ENCODE measurements at places on chromosomes 7 and 10.
A peak's percentile ranks its signal among the peaks of the same experiment; 100 is the strongest.

DNA sequence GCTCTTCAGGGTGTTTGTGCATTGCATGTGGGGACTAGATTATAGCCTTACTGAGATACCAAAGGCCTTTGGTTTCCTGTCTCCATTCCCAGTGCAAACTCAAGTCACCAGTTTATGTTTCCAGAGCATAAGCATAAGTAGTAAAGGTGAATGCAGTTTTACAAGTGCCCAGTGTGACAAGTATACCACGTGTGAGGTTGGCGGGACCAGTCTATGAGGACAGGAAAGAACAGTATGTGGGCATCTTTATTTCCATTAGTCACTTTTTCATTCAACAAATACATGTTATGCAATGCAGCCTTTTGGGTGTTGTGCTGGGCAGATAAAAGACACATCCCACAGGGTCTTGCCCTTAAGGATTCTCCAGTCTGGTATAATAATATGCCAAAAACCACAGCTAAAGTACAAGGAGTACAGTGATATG lies 146.5 kb downstream of the ARID5B start:
- peaks cover 71% of the 10 kb centered on the region for H3K36me3 ChIP-seq
- H3K4me1 ChIP-seq = peaks cover 87% of the 10 kb centered on the region
- H3K27me3 ChIP-seq = no peaks in the 10 kb centered on the region
- H3K4me3 ChIP-seq = peak overlapping the region; percentile 70

- H3K4me3 ChIP-seq = no peak overlapping the region
- H3K27ac ChIP-seq = no peak overlapping the region
- peaks cover 12% of the 10 kb centered on the region for H3K27me3 ChIP-seq
- no peaks in the 10 kb centered on the region for H3K4me1 ChIP-seq
- H3K36me3 ChIP-seq = no peaks in the 10 kb centered on the region
These were observed 149.3 kb upstream of the IMMP2L start for GRCh38 chr7:111711426-111712065.

- no peaks in the 10 kb centered on the region for H3K27me3 ChIP-seq
- H3K27ac ChIP-seq = no peak overlapping the region
- no peaks in the 10 kb centered on the region for H3K36me3 ChIP-seq
- no peaks in the 10 kb centered on the region for H3K4me1 ChIP-seq
- H3K4me3 ChIP-seq = no peak overlapping the region
- DNase-seq = no peak
These were observed 27.5 kb upstream of the AMZ1 start for GRCh38 chr7:2660359-2661095.

DNA sequence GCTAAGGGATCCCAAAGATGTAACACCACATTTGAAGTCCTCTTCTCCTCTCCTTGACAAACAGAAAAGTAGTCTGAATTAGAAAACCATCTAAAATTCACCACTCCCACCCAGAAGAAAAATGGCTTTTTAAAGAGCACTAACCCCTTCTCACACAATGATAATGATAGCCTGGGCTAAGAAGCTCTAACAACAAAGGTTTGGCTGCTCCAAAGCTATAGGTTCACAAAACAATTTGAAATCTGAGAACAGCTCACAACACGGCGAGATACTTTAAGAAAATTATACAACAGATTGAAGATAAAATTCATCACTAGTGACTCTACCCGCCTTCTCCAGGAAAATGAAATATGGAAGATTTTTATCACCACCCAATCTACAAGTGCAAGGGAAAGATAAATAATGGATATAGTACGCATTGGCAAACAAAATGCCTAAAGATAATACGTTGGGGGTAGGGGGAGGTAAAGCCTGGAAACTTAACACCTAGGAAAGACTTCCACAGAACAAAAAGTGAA lies 7.4 kb downstream of the ITGB1 start:
- DNase-seq = no peak
- no peak overlapping the region for H3K27ac ChIP-seq
- H3K27me3 ChIP-seq = no peaks in the 10 kb centered on the region
- H3K4me3 ChIP-seq = no peak overlapping the region
- peaks cover 17% of the 10 kb centered on the region for H3K36me3 ChIP-seq

DNA sequence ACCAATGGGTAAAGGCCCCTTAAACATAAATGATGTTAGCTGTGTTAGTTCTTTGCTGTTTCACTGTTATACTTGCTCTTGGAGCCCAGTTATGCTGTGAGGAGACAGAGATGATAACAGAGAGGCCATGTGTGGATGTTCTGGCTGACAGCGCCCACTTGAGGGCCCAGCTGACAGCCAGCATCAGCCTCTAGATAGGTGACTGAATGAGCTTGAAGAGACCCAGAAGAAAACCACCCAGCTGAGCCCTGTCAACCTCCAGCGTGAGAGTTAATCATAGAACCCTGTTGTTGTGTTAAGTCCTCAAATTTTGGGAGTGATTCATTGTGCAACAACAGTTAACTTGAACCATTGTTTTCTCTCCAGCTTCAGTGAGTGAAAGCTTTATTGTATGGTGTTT lies 91.7 kb downstream of the GLRX3 start:
- H3K36me3 ChIP-seq = peaks cover 2% of the 10 kb centered on the region
- no peak overlapping the region for H3K4me3 ChIP-seq
- H3K27me3 ChIP-seq = no peaks in the 10 kb centered on the region
- no peak for DNase-seq
- no peak overlapping the region for H3K27ac ChIP-seq

- no peak for DNase-seq
- peaks cover 13% of the 10 kb centered on the region for H3K27me3 ChIP-seq
- H3K4me3 ChIP-seq = no peak overlapping the region
- H3K27ac ChIP-seq = no peak overlapping the region
- H3K4me1 ChIP-seq = no peaks in the 10 kb centered on the region
These were observed 133.5 kb downstream of the DOCK4 start for GRCh38 chr7:112072541-112073245.

- DNase-seq = no peak
- H3K27me3 ChIP-seq = no peaks in the 10 kb centered on the region
- H3K4me3 ChIP-seq = peak overlapping the region; percentile 71
- H3K36me3 ChIP-seq = no peaks in the 10 kb centered on the region
- H3K27ac ChIP-seq = no peak overlapping the region
These were observed 9.2 kb downstream of the NYAP1 start for GRCh38 chr7:100492738-100493475.

GRCh38 chr7:375901-376305 lies 85.9 kb downstream of the FOXL3 start:
- H3K27ac ChIP-seq = no peak overlapping the region
- no peaks in the 10 kb centered on the region for H3K36me3 ChIP-seq
- peaks cover 4% of the 10 kb centered on the region for H3K4me1 ChIP-seq
- no peak for DNase-seq
- H3K27me3 ChIP-seq = peaks cover 4% of the 10 kb centered on the region

- no peak overlapping the region for H3K4me3 ChIP-seq
- no peak for DNase-seq
- H3K36me3 ChIP-seq = no peaks in the 10 kb centered on the region
These were observed 19.2 kb downstream of the TNRC18 start for GRCh38 chr7:5404421-5404826.

Measured in activated naive CD8-positive, alpha-beta T cell treated with anti-CD3 and anti-CD28 coated beads for 36 hours (primary cell).